ENCODE measurements at places on chromosomes 3 and 15. TPM values are rescaled to one million over a fixed set of nuclear protein-coding genes. Genes with fewer than 3 reads are reported as not detected.

- DNase-seq = no peak
Observed at GRCh38 chr15:99509686-99510461, 55.9 kb upstream of the MEF2A start.

Gene CLDN1
- not detected for polyA plus RNA-seq

Gene MNS1
- polyA plus RNA-seq = not detected

Gene PLA2G4E
- not detected for polyA plus RNA-seq

Gene FBN1
- not detected for polyA plus RNA-seq

All from CD4-positive, alpha-beta memory T cell (primary cell).